ENCODE measurements at places on chromosomes 5 and 9.

DNA sequence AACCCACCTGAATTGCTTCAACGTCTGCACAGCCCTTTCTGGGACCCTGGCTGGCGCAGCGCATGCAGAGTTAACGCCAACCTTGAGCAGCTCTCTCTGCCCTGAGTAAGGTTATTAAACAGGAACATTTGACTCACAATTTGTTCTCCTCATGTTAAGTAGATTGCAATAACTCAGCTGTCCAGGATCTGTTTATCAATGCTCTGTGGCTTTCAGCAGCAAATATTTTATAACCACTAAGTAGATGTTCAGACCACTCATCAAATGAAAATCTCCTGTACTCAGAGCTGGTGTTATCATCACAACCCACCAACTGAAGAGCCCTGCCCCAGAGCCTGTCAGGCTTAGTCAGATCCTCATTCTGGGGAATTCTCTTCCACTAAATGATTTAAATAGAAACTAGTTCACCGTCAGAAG is 403.0 kb downstream of the ZNF608 start:
- no peak for DNase-seq

DNA sequence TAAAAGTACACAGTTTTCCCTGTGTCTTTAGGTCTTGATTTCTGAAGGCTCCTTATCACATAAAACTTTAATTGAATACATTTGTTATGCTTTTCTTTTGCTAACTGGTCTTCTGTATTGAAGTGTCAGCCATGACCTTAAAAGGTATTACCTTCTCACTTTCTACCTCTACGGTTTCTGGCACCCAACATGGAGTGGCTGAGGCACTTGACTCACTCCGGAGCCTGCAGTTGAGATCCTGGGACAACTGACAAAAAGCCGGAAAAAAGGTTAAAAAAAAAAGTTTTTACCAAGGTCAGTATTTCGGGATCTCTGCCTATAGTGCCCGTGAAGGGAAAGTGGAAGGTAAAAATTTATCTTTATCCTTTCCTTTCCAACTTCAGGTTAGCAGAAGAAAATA is 197.0 kb downstream of the ARRDC3 start:
- DNase-seq, result no peak

GRCh38 chr5:60699609-60700415 is at the start of gene DEPDC1B:
Gene DEPDC1B, minus strand, starts transcription at chr5:60700166. Its CDS starts 73 bp downstream, at chr5:60700093.
- peak; percentile 69 for DNase-seq

DNA sequence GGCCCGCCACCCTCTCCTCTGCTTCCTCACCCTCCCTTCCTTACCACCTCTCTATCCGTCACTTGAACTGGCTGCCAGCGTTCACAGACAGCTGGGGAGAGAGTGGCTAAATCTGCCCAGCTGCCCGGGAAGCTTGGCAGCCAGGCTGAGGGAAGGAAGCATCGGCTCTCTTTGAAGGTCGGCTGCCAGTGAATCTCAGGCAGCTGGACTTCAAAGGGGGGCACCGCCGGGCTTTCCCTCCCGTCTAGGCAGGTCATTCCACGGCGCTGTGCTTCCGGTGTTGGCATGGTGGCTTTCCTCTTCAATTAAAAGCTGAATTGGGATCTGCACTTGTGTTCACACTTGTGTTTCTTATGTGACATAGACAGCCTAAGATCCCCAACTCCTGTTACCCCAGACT is 174.0 kb downstream of the GDNF start:
- DNase-seq, result no peak

DNA sequence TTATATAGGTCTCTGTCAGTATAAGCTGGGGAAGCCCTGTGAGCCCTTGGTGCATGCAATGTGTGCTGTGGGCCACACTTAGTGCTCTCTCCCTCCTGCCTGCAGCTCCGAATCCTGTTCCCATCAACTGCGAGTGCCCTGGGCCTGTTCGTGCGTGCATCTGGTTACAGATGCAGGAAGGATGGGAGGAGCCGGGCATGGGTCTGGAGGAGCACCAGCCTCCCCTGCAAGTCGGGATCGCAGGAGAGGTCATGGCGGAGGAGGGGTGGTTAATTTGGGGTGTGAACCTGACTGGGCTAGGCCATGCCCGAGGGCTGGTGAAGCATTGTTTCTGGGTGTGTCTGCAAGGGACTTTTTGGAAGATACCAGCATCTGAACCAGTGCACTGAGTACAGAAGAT is 274.6 kb upstream of the IRX4 start:
- DNase-seq, result no peak

GRCh38 chr5:174243904-174244303 is 198.4 kb downstream of the NSG2 start:
- no peak for DNase-seq

- DNase-seq, result no peak
Observed at GRCh38 chr9:70553707-70554673, 139.5 kb upstream of the KLF9 start.

Data from stimulated activated CD8-positive, alpha-beta memory T cell treated with anti-CD3 and anti-CD28 coated beads, Interleukin-4, amount 100 ng/mL, for 4 hours (primary cell).